ENCODE measurements at places on chromosomes 6 and 20.

DNA sequence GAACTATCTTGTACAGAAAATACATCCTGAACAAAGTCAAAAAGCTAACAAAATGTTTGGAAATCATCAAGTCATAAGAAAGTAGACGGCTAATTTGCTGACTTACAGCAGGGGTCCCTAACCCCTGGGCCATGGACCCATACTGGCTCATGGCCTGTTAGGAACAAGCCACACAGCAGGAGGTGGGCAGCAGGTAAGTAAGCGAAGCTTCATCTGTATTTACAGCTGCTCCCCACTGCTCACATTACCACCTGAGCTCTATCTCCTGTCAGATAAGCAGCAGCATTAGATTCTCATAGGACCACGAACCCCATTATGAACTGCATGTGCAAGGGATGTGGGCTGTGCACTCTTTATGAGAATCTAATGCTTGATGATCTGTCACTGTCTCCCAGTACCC lies 115.5 kb downstream of the CDK19 start:
- DNase-seq = no peak

DNA sequence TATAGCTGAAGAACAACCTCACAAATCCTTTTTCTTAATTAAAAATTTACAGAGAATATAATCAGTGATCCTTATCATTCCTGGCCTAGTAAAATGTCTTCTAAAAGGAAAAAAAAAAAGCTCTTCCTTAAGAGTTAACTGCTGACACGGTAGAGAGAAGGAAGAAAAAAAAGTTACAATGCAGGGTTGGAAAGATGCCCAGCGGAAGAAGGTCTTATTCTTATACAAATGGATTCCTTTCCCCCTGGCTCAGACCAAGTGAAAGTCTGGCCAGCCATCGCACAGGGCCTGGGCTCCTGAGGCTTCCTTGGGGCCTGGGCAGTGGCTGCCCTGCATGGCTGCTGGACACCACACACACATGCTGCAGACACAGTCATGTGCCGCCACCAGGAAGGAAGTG lies 688.6 kb downstream of the TENT5A start:
- DNase-seq = no peak

DNA sequence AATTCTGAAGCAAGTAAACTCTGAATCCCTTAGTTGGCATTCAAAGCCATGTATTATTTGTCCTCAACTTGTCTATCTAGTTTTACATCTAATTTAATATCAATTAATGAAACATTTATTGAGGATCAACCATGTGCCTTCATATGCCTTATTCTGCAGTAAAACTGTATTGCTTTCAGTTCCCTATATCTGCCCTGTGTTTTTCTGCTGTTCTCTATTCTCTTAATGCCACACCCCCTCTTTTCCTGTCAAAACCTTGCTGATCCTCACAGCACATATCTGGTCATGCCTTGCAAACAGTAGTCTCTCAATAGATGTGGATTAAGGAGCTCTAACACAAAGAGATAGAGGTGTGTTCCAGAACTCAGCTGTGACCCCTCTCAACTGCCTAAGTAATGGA lies 2.0 kb downstream of the FIG4 start:
- no peak for DNase-seq

GRCh38 chr6:170151804-170152123 lies 139.1 kb downstream of the DLL1 start:
- DNase-seq = no peak

GRCh38 chr20:6979621-6980020 lies 212.1 kb downstream of the BMP2 start:
- DNase-seq = no peak

DNA sequence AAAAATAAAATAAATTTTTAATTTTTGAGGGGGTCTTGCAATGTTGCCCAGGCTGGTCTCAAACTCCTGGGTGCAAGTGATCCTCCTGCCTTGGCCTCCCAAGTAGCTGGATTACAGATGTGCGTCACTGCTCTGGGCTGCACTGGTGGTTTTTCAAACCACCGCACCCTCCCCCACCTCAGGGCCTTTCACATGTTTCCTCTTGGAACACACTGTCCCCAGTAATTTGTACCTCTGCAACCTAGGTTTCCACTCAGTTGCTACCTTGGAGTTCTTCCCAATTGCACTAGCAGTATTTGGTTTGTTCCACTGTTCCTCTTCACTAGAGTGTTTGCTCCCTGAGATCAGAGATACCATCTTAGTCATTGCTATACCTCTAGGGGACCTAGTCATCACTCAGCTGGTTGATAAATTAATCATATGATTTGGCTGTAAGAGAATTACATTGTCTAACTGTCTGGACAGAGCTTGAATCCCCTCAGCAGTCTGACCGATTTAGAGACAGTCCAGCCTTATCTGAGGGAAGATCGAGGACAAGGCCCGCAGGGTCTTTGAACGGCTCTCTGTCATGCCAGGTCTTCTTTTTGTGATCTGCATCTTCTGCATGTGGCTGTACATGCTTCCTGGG lies 32.0 kb downstream of the CEP43 start:
- DNase-seq = no peak

DNA sequence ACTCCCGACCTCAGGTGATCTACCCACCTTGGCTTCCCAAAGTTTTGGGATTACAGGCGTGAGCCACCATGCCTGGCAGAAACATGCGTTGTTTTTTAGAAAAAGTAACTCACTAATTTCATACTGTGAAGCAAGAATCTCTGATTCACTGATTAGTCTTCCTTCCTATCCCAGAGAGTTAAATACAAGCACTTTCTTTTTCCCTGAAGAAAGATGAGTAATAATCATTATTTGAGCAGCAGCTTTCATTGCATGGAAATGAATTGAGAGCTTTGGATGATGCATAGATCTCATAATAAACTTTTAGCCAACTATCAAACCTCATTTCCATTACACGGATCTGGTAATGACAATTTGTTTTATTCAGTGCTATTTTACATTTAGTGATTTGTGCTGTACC lies 892.5 kb upstream of the EYS start:
- DNase-seq = no peak
